ENCODE measurements at places on chromosomes 6 and 20.

- DNase-seq: peak; percentile 16
Observed at GRCh38 chr6:148746363-148747144, at the start of gene UST. Gene UST (plus strand): TSS chr6:148747030. CDS start chr6:148747431, 401 bp downstream.

- no peak for DNase-seq
Observed at GRCh38 chr6:110325197-110325596, 33.0 kb downstream of the METTL24 start.

DNA sequence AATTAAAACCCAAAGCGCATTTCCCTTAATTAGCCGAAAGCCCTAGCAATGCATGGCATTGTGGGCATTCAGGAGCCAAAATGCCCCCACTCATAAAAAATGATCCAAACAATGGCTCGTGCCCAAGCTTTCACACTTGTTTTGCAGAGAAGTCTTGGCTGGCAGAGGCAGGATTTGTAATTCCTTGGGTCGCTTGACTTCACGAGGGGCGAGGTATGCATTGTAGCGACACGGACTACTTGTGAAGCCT, 613 bp upstream of the SASH1 start:
- DNase-seq: no peak

DNA sequence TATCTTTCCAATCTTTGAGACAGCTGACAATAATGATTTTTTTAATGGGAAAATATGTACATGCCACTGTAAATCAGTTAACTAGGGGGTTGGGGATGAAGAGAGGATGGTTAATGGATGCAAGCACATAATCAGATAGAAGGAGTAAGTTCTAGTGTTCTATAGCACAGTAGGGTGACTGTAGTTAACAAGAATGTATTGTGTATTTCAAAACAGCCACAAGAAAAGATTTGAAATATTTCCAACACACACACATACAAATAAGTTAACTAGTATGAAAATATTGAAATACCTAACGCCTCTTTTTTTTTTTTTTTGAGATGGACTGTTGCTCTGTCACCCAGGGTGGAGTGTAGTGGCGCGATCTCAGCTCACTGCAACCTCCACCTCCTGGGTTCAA, 153.4 kb upstream of the SALL4 start:
- DNase-seq: no peak

DNA sequence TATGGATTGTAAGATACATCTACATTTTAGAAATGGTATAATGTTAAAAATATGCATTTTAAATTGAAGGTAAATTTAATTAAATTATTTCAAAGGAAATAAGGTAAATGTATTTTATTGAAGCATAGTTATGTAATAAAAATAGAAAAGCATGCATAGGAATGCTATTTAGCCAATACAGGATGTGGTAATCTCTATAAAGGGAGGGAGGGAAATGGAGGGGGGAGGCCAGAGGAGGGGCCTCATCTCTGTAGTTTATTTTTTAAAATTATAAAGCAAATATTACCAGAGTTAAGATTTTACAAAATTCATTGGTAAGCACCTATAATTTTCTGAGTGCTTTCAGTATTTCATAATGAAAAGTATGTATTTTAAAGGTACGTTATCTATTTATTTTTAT, 27.2 kb downstream of the SLC16A10 start:
- no peak for DNase-seq

- no peak for DNase-seq
Observed at GRCh38 chr6:6940031-6941025, 167.4 kb upstream of the RREB1 start.

DNA sequence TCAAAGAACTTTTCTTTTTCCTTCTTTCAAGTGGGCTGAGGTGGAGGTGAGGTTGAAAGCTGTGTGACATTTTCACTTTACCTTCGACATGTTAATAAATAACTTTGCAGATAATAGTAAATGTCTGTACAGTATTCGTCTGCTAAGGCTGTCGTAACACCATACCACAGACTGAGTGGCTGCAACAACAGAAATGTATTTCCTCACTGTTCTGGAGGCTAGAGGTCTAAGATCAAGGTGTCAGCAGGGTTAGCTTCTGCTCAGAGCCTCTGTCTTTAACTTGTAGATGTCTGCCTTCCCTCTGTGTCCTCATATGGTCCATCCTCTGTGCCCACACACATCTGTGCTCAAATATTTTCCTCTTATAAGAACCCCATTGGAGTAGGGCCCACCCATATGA, 14.9 kb downstream of the PHACTR2 start:
- no peak for DNase-seq

GRCh38 chr6:161222706-161223234, 51.1 kb downstream of the AGPAT4 start:
- DNase-seq: no peak

DNA sequence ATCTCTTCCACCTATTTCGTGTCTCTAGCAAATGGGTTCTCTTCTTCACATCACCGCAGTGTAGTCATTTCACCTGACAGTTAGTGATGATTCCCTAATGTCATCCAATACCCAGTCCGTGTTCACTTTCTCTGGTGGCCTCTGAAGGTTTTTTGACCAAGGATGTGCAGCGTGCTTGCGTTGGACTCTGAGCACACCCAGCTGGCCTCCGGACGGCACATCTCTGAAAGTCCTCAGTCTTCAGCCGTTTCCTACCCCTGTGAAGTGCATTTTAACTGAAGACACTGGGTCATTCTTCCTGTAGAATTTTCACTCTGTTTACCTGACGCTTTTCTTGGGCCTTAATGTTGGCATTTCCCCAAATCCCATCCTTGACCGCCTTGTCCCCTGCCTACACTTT, 98.7 kb downstream of the ERMARD start:
- DNase-seq: no peak

DNA sequence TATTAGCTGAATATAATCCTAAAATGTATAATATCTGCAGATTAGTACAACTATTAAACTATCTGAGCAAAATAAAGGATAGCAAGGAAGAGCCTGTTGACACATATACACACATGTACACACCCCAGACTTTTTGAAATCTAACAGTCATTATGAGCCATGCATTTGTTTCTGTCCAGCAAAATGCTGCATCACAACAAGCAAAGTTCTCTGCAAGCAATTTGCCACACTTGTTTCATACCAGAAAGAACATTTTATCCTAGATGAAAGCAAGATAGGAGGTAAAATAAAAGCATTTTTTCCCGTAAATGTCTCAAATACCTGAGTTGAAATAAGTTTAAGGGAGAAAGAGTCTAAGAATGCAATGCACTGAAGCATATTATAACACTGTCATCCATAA, 145.2 kb downstream of the COL21A1 start:
- DNase-seq: no peak

All from stimulated activated CD8-positive, alpha-beta memory T cell treated with anti-CD3 and anti-CD28 coated beads, Interleukin-7, amount 100 ng/mL, for 48 hours (primary cell).